ENCODE measurements at places on chromosomes 5 and 9.
A peak's percentile ranks its signal among the peaks of the same experiment; 100 is the strongest.

- DNase-seq, result no peak
- no peaks in the 10 kb centered on the region for H3K27me3 ChIP-seq
Measured at GRCh38 chr9:4088679-4089078, 211.2 kb downstream of the GLIS3 start.

DNA sequence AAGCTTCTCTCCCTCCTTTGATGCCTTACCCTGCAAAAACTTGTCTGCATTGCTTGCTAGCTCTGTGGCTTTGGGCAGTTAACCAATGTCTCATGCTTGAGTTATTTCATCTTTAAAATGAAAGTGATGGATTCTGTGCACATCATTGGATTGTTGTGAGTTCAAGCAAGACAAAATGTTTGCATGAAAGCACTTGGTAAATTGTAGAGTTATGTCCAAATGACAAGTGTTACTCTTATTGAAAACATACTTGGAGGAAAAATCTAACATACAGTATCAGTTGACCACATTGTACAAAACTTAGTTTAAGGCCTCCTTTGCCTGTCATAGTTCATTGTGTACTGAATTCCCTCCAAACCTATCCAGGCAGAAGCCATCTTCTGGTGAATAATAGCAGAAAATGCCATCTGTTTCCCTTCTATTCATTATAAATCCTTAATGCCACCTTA lies 30.0 kb downstream of the TGFBR1 start:
- peaks cover 13% of the 10 kb centered on the region for H3K4me1 ChIP-seq
- peaks cover 17% of the 10 kb centered on the region for H3K36me3 ChIP-seq
- DNase-seq, result peak; percentile 65

GRCh38 chr9:74570879-74571512 lies 73.9 kb downstream of the RORB start:
- DNase-seq, result peak; percentile 57
- H3K36me3 ChIP-seq, result no peaks in the 10 kb centered on the region
- no peaks in the 10 kb centered on the region for H3K27me3 ChIP-seq
- no peak overlapping the region for H3K4me3 ChIP-seq
- H3K4me1 ChIP-seq, result peaks cover 4% of the 10 kb centered on the region

DNA sequence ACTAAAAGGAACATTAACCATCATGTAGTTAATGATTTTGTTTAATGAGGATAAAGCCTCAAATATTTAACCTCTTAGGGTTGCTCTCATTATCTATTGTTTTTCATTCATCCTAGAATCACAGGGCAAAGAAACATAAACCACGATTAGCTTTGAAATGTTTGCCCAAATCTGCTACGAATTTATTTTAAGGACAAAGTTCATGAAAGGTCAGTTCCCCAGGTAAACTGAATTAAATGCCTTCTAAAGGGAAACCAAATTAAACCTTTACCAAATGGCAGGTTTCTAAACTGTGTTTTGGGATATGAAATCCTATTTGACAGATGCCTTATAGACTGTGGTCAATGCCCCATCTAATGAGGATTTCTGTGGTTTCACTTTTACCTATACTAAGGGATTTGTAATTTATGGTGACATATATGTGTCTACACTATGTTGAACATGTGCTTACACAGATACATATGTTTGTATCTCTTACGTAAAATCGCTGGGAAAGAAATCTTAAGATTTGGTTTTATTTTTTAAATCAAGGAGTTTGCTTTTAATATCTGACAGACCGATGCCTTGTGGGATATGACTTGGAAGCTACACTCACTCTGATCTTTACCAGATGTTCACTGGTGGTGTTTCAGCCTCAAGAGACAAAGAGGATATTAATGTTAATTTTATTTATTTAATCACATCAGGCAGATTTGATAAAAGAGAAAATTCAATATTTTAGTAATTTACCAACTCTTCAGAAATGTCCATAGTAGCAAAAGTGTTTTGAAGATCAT lies 188.4 kb downstream of the GLIS3 start:
- no peaks in the 10 kb centered on the region for H3K36me3 ChIP-seq
- DNase-seq, result no peak
- H3K4me1 ChIP-seq, result peaks cover 59% of the 10 kb centered on the region
- peak overlapping the region; percentile 34 for H3K27ac ChIP-seq
- H3K27me3 ChIP-seq, result no peaks in the 10 kb centered on the region

- H3K4me1 ChIP-seq, result peaks cover 28% of the 10 kb centered on the region
- H3K27ac ChIP-seq, result peak overlapping the region; percentile 21
- H3K27me3 ChIP-seq, result no peaks in the 10 kb centered on the region
- no peak overlapping the region for H3K4me3 ChIP-seq
- H3K36me3 ChIP-seq, result no peaks in the 10 kb centered on the region
- peak; percentile 71 for DNase-seq
Measured at GRCh38 chr9:81787747-81788632, 98.6 kb upstream of the TLE1 start.

Data from osteoblast (primary cell).